EL (cell line): ENCODE measurements at places on chromosomes 7 and 10.

GRCh38 chr7:2321020-2321419, 6.8 kb upstream of the SNX8 start:
- DNase-seq = no peak

GRCh38 chr7:115924411-115924810, 106.2 kb downstream of the TFEC start:
- DNase-seq = no peak

- no peak for DNase-seq
Measured at GRCh38 chr7:159075563-159076238, 69.0 kb downstream of the VIPR2 start.

DNA sequence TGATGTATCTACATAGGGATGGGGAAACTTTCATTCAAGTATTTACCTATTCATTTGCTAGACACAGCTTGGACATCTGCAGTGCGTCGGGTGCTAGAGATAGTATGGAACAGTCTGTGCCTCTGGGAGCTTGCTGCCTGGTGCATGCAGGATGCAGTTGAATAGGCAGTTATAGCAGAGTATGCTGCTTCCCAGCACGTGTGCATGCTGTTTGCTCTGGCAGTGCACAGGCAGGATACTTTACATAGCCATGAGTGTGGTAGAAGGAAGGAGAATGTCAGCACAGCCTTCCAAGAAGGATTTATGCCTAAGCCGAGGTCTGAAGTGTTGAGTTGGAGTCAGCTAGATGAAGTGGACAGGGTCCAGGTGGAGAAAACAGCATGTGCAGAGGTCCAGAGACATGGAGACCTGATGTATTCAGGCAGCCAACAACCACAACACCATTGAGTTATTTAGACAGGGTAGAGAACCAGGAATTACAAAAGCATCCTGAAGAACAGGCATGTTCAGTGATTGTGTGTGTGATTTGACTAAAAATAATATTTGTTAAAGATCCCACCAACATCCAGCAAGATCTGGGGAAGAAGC, 8.1 kb downstream of the MAP3K8 start:
- no peak for DNase-seq
